Endothelial cell of umbilical vein (primary cell): ENCODE measurements at places on chromosomes 2 and 18. TPM values are rescaled to one million over a fixed set of nuclear protein-coding genes. Genes with fewer than 3 reads are reported as not detected.

The DYTN gene
- polyA plus RNA-seq, result 0.06 TPM in 1 of 2 replicates, not detected in the other

The EMILIN1 gene
- polyA plus RNA-seq, result 11.7 and 15.5 TPM in 2 replicates

The LDLRAD4 gene
- 5.2 and 5.3 TPM in 2 replicates for polyA plus RNA-seq

The DLX1 gene
- polyA plus RNA-seq, result 0.12 and 0.14 TPM in 2 replicates

DNA sequence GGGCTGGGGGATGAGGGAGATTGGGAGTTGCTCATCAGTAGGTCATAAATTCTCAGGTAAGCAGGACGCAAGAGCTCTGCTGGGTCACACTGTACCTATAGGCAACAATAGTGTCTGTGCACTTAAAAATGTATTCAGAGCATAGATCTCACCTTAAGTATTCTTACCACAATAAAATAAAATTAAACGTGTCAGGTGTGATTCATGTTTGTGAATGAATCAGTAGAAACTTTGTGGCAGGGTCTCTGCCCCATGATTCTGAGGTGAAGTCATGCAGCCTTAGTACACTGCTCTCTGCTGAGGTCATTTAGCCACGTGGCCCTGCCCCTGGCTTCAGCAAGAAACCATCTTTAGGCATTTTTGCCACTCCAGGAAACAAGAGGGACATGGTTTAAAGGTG lies 253.8 kb downstream of the FBXO15 start:
- no peak overlapping the region for H3K27ac ChIP-seq
- no peaks in the 10 kb centered on the region for H3K27me3 ChIP-seq
- no peak for DNase-seq

GRCh38 chr2:37742286-37742685 lies 70.8 kb upstream of the CDC42EP3 start:
- H3K4me3 ChIP-seq, result no peak overlapping the region
- H3K4me1 ChIP-seq, result peaks cover 4% of the 10 kb centered on the region
- H3K27ac ChIP-seq, result no peak overlapping the region

DNA sequence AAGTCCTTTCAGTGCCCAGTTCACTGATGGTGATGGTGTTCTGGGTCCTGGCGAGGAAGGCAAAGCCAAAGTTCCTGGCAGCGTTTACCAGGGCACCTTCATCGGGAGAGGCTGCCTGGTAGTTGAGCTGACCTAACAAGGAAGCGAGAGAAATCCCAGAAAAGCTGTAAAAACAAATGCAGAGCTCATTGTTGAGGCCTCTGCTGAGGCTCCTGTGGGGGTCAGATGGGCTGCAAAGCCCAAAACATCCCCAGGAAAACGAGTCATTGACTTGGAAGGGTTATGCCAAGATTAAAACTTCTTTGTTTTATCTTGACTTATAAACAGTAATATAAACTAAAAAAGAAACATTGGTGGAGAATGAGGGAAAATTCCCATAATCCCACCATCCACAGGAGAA lies 53.3 kb upstream of the NARS1 start:
- peaks cover 38% of the 10 kb centered on the region for H3K4me1 ChIP-seq
- peak; percentile 98 for DNase-seq
- peak overlapping the region; percentile 62 for H3K27ac ChIP-seq
- no peaks in the 10 kb centered on the region for H3K27me3 ChIP-seq
- no peak overlapping the region for H3K4me3 ChIP-seq

DNA sequence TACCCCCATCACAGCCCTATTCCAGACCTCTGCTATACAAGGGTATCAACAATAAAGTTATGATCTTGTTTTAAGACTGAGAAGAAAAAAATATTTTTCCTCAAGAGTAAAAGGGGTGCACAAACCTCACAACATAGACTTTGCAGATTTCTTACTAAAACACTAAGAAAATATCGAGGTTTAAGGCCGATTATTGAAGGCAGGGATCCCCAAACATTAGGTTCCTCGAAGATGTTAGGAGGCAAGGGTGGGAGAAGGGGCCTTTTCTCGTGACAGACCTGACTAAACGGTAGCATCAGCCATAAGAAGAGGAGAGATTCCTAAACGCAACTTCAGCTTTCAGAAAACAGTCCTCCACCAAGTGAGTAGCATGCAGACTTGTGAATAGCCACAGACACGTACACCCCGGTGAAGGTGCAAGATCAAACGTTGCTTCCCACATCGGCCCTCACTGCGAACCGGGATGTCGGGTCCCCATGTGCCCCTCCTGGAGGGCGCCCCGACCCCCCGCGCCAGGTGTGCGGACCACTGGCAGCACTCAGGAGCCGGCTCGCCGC lies 678 bp downstream of the PIAS2 start:
- no peaks in the 10 kb centered on the region for H3K36me3 ChIP-seq
- H3K4me1 ChIP-seq, result peaks cover 12% of the 10 kb centered on the region
- DNase-seq, result peak; percentile 56

DNA sequence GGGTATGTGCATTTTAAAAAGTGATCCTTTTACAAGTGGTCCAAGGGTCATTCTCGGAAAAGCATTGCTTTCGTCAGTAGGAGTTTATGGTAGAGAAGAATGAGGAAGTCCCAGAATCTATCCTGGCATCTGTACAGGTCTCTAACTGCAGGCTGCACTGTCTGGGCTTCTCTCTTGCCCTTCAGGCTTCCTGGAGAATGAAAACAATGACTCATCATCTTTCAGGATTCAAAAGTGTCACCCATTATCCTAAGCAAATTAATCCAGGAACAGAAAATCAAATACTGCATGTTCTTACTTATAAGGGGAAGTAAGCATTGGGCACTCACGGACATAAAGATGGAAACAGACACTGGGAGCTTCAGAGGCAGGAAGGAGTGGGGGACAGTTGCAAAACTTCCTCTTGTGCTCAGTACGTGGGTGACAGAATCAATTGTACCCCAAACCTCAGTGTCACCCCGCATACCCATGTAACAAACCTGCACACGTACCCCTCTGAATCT lies 60.2 kb upstream of the TXNDC2 start:
- H3K27ac ChIP-seq, result peak overlapping the region; percentile 19
- no peak overlapping the region for H3K4me3 ChIP-seq
- peaks cover 34% of the 10 kb centered on the region for H3K4me1 ChIP-seq
- H3K27me3 ChIP-seq, result no peaks in the 10 kb centered on the region
- H3K36me3 ChIP-seq, result no peaks in the 10 kb centered on the region

GRCh38 chr2:5977477-5977876 lies 285.3 kb downstream of the SOX11 start:
- no peak overlapping the region for H3K4me3 ChIP-seq
- H3K27ac ChIP-seq, result no peak overlapping the region
- H3K4me1 ChIP-seq, result no peaks in the 10 kb centered on the region
- no peaks in the 10 kb centered on the region for H3K36me3 ChIP-seq
- no peaks in the 10 kb centered on the region for H3K27me3 ChIP-seq

DNA sequence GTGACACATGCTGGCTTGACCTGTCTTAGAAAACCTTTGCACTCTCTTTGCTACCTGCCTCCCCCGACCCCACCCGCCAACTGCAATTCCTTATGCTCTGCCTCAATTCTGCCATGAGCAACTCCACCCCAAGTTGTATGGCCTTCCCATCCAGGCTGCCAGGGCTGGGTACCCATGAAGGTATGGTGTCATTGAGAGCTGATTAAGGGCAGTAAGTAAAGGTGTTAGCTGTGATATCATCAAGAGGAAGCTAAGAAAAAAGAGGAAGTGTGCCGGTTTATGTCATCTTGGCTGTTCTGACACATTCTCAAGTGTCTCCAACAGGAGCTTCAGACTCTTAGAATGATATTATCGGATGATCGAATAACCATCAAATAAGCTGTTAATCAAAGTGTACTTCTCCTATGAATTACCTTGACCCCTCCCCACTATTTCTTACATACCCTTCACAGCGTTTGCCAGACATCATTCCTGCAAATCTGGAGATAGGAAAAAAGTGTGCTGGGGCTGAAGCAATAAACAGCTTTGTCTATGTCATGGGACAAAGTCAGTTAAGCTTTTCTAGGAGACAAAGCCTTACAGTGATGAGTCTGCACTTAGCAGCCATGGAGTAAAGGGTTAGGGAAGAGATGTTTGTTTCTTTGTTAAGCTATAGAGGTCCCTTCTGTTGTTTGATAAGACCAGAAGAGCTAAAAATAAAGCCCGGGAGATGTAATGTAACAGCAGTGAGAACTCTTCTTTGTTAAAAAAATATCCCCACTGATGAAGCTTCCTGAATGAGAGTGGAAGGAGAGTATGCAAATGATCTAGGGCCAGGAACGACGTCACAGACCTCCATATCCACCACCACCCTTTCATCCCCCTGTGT lies 40.4 kb upstream of the SMAD2 start:
- peaks cover 9% of the 10 kb centered on the region for H3K27me3 ChIP-seq
- no peak overlapping the region for H3K27ac ChIP-seq
- DNase-seq, result no peak
- H3K4me3 ChIP-seq, result no peak overlapping the region
- H3K36me3 ChIP-seq, result no peaks in the 10 kb centered on the region
- no peaks in the 10 kb centered on the region for H3K4me1 ChIP-seq
